CD4-positive, alpha-beta memory T cell (primary cell): ENCODE measurements at places on chromosomes 1 and 21. TPM values are rescaled to one million over a fixed set of nuclear protein-coding genes. Genes with fewer than 3 reads are reported as not detected.

YY1AP1 gene
- total RNA-seq, result 97.0 TPM

STUM gene
- total RNA-seq, result not detected

KRTAP21-2 gene
- not detected for total RNA-seq

MRPS21 gene
- 62.9 TPM for total RNA-seq

KIF26B gene
- not detected for total RNA-seq

ZNF683 gene
- total RNA-seq, result not detected

KRTAP10-11 gene
- not detected for total RNA-seq

GJB5 gene
- total RNA-seq, result not detected

CELA3A gene
- total RNA-seq, result not detected

FBLIM1 gene
- not detected for total RNA-seq

ZC3H12A gene
- 54.6 TPM for total RNA-seq

CAPN8 gene
- total RNA-seq, result 0.55 TPM

SYF2 gene
- total RNA-seq, result 66.8 TPM

DNA sequence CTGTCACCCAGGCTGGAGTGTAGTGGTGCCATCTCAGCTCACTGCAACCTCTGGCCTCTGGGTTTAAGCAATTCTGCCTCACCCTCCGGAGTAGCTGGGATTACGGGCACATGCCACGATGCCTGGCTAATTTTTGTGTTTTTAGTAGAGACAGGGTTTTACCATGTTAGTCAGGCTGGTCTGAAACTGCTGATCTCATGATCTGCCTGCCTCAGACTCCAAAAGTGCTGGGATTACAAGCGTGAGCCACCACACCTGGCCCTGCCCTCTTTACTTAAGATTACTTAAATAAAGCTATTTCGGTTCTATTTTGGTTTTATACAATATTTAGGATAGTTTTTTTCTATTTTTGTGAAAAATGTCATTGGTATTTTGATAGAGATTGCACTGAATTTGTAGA lies 15.3 kb upstream of the KCTD3 start:
- no peaks in the 10 kb centered on the region for H3K27me3 ChIP-seq
- no peak for DNase-seq
- no peaks in the 10 kb centered on the region for H3K4me1 ChIP-seq
- H3K27ac ChIP-seq, result no peak overlapping the region
- H3K36me3 ChIP-seq, result no peaks in the 10 kb centered on the region

DNA sequence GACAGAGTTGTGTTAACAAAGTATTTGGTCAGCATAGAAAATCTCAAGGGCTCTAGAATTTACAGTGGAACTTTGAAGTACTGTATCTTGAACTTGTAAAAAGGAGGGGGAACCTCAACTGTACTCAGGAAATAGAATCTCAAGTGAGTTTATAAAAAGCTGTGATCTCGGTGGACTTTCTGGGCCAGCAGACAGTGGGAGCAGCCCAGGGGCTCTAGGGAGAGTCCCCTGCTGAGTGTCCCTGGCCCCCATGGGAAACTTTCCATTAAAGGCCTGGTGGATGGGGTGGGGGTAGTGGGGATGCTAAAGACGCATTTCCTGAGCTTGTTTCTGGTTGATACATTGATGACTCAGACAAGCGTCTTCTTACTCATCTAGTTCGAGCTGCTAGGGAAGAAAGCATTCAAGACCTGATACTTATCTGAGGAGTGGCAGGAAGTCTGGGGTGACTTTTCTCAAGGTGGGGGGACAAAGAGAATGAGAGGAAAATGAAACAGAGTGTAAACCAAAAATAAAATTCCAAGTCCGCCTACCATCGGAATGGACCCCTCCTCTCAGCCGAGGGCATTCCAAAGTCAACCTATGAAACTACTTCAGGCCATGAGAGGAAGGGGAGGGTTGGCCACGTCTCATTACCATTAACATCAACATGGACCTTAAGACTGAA lies 65.5 kb downstream of the NID1 start:
- no peaks in the 10 kb centered on the region for H3K36me3 ChIP-seq
- DNase-seq, result peak; percentile 83
- H3K4me1 ChIP-seq, result peaks cover 53% of the 10 kb centered on the region
- H3K27ac ChIP-seq, result peak overlapping the region; percentile 90

DNA sequence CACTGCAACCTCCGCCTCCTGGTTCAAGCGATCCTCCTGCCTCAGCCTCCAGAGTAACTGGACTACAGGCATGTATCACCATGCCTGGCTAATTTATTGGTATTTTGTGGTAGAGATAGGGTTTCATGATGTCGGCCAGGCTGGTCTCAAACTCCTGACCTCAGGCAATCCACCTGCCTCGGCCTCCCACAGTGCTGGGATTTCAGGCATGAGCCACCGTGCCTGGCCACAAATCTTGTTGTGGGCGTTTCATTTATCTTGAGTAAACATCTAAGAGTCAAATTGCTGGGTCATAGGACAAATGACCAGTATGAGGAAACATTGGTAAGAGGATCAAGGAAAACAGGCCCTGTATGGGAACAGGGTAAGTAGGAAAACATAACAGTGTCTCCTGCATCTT lies 17.9 kb downstream of the TMEM200B start:
- no peak overlapping the region for H3K4me3 ChIP-seq
- H3K4me1 ChIP-seq, result no peaks in the 10 kb centered on the region
- H3K27me3 ChIP-seq, result no peaks in the 10 kb centered on the region
- no peak for DNase-seq
- H3K36me3 ChIP-seq, result peaks cover 23% of the 10 kb centered on the region

DNA sequence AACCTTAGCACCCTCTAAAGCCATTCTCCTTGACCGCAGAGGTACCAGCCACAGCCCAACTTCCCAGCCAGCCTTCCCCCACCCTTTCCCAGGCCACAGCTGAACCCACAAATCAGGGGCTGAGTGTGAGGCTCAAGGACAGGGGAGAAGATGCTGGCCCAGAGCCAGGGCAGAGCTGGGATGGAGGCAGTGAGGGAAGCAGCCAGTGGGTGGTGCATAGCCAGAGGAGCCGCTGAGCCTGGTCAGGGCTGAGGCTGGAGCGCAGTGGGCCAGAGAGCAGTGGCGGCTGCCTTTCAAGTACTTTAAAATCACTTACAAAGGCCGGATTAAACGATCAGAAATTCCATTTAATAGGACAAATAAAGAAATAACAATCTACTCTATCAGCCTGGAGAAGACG lies 36.3 kb downstream of the DMAP1 start:
- no peak for DNase-seq
- H3K4me1 ChIP-seq, result no peaks in the 10 kb centered on the region
- H3K27ac ChIP-seq, result no peak overlapping the region

GRCh38 chr21:37861561-37861960 lies 54.7 kb downstream of the KCNJ6 start:
- no peaks in the 10 kb centered on the region for H3K36me3 ChIP-seq
- no peak for DNase-seq
- no peaks in the 10 kb centered on the region for H3K4me1 ChIP-seq
- no peaks in the 10 kb centered on the region for H3K27me3 ChIP-seq

DNA sequence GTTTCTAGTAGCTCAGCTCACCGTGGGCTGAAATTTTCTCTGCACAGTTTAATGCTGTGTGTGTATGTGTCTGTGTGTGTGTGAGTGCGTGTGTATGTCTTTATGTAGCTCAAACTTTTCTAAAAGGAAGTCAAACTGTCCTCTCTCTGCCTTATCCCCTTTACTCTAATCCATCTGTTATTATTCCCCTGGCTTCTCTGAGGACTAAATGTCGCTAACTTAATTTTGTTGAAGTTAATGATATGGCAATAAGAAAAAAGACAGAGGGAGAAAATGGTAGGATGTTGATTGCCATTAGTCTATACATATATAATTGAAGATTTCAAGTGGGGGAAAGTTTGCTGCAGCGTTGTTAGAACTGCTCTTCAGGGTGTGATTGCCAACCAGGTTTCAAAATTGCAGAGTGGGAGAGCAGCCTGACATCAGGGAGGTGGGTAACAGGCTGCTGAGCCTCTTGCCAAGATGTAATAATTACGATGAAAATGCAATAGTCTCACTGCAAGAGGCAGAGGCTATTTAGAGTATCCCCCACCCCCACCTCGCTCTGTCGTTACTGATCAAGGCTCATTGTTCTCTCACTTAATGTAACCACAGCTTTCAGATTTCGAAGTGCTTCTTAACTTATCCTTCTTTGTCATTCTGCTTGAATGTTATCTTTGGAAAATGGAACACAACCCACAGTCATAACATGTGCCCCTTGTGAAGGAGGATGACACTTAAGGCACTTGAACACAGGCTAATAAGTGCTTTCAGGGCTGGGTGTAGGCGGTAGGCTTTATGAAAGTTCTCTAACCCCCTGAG lies 559.0 kb upstream of the PLXNA2 start:
- no peaks in the 10 kb centered on the region for H3K27me3 ChIP-seq
- H3K4me1 ChIP-seq, result no peaks in the 10 kb centered on the region
- no peak for DNase-seq
- H3K36me3 ChIP-seq, result no peaks in the 10 kb centered on the region
- H3K4me3 ChIP-seq, result no peak overlapping the region
- no peak overlapping the region for H3K27ac ChIP-seq

GRCh38 chr1:178565586-178565985 lies 52.7 kb downstream of the TEX35 start:
- no peak overlapping the region for H3K4me3 ChIP-seq
- H3K27ac ChIP-seq, result no peak overlapping the region
- no peaks in the 10 kb centered on the region for H3K4me1 ChIP-seq
- H3K36me3 ChIP-seq, result no peaks in the 10 kb centered on the region
- H3K27me3 ChIP-seq, result no peaks in the 10 kb centered on the region
- no peak for DNase-seq

GRCh38 chr1:51519048-51519864 lies at the start of gene EPS15:
Gene EPS15 (minus strand): TSS chr1:51519266. CDS start chr1:51519231, 35 bp downstream.
- no peaks in the 10 kb centered on the region for H3K36me3 ChIP-seq
- H3K27me3 ChIP-seq, result no peaks in the 10 kb centered on the region
- peaks cover 54% of the 10 kb centered on the region for H3K4me1 ChIP-seq
- DNase-seq, result peak; percentile 89
- H3K4me3 ChIP-seq, result peak within 1 kb of the TSS; percentile 92
- H3K27ac ChIP-seq, result peak within 1 kb of the TSS; percentile 69

DNA sequence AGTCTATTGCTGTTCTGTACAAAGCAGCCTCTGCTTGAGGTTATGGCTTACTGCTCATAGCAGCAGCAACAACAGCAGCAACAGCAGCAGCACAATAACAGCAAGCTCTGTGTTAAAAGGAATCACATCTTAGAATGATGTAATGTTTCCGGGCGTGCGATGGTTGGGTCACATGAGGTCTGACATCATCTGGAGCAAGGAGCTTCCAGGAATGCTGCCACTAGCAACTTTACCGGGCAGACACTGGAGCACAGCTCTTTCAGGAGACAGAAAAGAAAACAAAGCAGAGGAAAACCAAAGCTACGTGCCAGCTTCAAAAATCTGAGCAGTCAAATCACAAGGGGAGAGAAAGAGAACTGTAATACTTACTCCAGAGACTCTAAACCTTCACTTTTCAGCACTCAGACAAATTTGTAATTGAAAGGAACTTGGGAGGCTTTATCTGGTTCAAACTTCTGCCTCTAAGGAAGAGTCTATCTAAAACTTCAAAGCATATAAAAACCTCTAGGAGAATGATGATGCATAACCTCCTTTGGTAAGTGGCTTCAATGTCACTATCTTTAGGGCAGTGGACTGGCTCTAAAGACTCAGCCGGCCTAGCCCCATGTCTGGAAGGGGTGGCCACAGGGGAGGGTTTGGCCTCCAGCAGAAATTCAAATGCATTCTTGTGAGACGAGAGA lies 28.3 kb upstream of the RAB3GAP2 start:
- no peaks in the 10 kb centered on the region for H3K27me3 ChIP-seq
- DNase-seq, result no peak
- H3K4me1 ChIP-seq, result no peaks in the 10 kb centered on the region
- H3K36me3 ChIP-seq, result no peaks in the 10 kb centered on the region

DNA sequence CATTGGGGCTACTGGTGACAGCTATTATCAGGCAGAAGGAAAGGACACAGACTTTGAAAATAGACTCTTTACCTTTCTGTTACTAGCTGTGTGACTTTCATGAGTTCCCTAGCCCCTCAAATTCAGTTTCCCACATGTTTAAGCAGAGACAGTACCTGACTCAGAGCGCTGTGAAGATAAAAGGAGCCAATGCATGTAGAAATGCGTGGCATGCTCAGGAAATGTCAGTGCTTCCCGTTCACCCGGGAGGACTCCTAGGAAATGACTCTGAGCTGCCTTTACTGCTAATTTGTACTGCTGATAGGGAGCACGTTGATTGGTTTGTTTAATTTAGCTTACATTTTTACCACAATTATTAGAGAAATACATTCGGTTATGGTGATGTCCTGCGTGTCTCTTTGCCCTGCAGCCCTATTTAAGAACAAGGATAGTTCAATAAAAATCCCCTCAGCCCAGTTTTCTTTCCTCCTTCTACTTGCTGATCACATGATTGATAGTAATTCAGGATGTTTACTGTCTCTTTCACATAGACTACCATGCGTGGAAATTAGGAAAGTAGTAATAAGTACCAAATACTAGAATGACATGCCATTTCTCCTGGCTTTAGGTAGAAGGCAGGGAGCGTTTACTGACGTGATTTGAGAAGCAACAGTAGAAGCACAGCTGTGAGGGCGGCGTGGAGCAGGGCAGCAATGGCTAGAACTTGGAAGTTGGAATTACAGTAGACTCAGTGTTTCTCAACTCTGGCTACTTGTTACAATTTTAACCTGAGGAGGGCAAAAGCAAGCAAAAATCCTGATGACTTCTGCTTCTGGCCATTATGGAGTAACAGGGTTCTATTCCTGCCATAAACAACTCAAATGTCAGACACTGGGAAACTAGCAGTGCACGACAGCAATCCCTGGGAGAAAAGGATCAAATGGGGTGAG lies 15.9 kb downstream of the PDIK1L start:
- H3K27ac ChIP-seq, result peak overlapping the region; percentile 12
- no peaks in the 10 kb centered on the region for H3K27me3 ChIP-seq
- H3K36me3 ChIP-seq, result no peaks in the 10 kb centered on the region
- peaks cover 57% of the 10 kb centered on the region for H3K4me1 ChIP-seq

DNA sequence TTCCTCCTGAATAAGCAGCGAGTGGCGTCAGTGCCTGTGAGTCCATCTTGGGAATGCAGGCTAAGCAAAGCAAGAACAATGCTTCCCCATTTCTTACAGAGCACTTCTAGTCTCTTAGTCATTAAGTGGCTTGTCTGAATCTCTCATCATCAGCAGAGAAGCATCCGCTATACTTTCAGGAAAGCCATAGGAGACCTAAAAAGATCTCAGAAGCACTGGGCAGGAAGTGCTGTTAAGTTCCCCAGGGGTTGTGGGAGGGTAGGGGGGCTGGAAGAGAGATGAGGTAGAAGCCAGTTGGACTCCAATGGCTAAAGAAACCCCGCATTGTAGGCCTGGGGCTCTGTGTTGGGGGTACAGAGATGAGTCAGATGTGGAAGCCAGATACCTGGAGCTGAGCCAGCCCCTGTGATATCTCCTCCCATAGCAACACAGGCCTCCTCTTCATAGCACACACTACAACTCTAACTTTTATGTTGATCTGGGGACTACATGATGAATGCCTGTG lies 44.9 kb downstream of the SYT6 start:
- H3K27ac ChIP-seq, result no peak overlapping the region
- H3K27me3 ChIP-seq, result no peaks in the 10 kb centered on the region
- H3K4me1 ChIP-seq, result no peaks in the 10 kb centered on the region
- DNase-seq, result no peak
- H3K4me3 ChIP-seq, result no peak overlapping the region
